ENCODE measurements at places on chromosomes 4 and X. TPM values are rescaled to one million over a fixed set of nuclear protein-coding genes. Genes with fewer than 3 reads are reported as not detected.

- no peak for DNase-seq
- H3K36me3 ChIP-seq = no peaks in the 10 kb centered on the region
- peaks cover 10% of the 10 kb centered on the region for H3K4me1 ChIP-seq
These were observed 38.5 kb upstream of the HERC5 start for GRCh38 chr4:88418411-88418810.

- no peaks in the 10 kb centered on the region for H3K27me3 ChIP-seq
- DNase-seq = no peak
- H3K36me3 ChIP-seq = peaks cover 15% of the 10 kb centered on the region
- no peak overlapping the region for H3K4me3 ChIP-seq
- H3K27ac ChIP-seq = peak overlapping the region; percentile 55
- peaks cover 21% of the 10 kb centered on the region for H3K4me1 ChIP-seq
These were observed 23.0 kb downstream of the MAP7D3 start for GRCh38 chrX:136227948-136228838.

- no peak overlapping the region for H3K27ac ChIP-seq
- H3K36me3 ChIP-seq = peaks cover 5% of the 10 kb centered on the region
- 0 out of 2 replicates have a peak, but pooled peaks cover 5% of the 10 kb centered on the region for H3K4me1 ChIP-seq
- no peak overlapping the region for H3K4me3 ChIP-seq
These were observed 4.7 kb upstream of the RENBP start for GRCh38 chrX:153948847-153949805.

The ARAP2 gene
- total RNA-seq = not detected

- no peak overlapping the region for H3K4me3 ChIP-seq
- no peaks in the 10 kb centered on the region for H3K4me1 ChIP-seq
- H3K27me3 ChIP-seq = no peaks in the 10 kb centered on the region
- no peak for DNase-seq
These were observed 756.1 kb downstream of the SH3BGRL start for GRCh38 chrX:81957900-81958545.

DNA sequence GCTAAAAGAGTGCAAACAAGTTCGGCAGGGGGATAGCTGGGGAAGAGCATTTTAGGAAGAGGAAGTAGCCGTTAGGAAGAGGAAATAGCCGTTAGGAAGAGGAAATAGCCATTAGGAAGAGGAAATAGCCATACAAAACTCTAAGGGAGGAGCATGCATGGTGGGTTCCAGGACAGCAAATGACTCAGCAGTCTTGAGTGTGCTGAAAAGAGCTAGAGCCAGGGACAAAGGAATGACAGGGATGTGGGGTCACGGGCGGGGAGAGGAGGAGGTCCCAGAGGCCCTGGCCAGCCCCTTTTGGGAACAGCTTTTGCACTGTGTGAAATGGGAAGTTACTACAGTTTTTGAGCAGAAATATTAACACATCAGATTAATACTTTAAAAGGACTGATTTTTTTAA, 882.6 kb downstream of the TRIML1 start:
- no peaks in the 10 kb centered on the region for H3K36me3 ChIP-seq
- H3K4me3 ChIP-seq = peak overlapping the region; percentile 65
- no peaks in the 10 kb centered on the region for H3K27me3 ChIP-seq
- H3K27ac ChIP-seq = peak overlapping the region; percentile 88
- DNase-seq = peak; percentile 64

DNA sequence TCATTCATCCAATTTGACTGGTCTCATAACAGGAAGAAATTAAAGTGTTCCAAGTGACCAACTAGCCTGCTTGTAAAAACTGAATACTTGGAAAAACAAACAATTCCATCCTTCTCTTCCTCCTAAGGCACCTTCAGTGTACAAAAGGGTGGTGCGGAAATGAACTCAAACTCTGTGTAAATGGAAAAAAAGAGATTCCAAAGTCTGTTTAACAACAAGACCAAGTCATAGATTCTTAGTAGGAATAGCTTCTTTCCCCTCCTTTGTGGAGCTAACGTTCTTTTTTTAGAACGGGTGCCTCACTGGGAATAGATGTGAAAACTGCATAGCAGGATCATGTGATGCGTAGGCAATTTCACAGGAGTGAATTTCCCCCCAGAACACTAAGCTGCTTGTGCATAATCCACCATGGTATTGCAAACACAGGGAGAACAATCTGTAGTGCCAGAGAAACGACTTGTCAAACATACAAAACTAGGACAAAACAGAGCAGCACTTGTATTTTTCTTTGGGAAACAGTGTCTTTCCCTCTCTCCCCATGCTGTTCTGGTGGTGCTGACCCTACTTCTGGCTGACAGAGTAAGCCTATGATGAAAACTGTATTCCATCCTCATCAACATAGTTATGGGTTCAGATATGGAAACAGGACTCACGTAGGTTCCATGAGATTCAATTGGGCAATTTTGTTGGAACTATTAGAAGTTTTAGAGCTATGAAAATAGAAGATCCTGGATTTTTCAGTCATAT, 13.2 kb upstream of the SOD3 start:
- no peaks in the 10 kb centered on the region for H3K36me3 ChIP-seq
- H3K27me3 ChIP-seq = no peaks in the 10 kb centered on the region
- H3K4me3 ChIP-seq = peak overlapping the region; percentile 3
- DNase-seq = peak; percentile 22
- peaks cover 63% of the 10 kb centered on the region for H3K4me1 ChIP-seq

DNA sequence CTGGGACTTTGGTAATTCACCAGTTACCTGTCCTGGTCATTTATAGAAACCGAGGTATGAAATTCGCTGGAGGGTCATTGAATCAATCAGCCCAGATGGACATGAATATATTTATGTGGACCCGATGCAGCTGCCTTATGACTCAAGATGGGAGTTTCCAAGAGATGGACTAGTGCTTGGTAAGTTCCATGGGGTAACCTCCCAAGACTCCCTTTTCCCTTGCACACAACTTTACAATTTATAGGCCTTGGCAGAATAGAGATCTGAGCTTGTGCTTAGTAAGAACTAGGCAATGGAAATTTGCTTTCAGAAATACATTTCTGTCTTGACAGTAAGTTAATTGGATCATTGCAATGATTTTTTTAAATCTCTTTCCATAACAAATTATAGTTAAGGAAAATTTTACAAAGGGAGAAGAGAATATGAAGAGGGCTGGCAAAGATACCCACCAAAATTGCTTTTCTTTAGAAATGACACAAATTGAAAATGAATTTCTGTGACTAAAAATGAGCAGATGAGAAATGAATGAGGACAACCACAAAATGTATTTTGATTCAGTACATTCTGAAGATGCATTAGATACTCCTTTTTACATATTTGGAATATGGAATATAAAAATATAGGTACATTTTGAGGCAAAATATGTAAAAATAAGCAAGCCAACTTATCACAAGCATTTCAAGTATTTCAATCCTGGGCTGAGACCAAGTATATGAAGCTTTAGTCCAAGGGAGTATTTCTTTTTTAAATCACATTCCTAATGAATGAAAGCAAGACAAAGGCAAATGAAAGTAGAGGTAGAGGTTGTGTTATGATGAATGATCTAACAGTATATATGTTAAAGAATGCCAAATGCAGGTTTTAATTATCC, 45.9 kb downstream of the PDGFRA start:
- no peaks in the 10 kb centered on the region for H3K27me3 ChIP-seq
- DNase-seq = no peak
- H3K27ac ChIP-seq = peak overlapping the region; percentile 1
- peaks cover 68% of the 10 kb centered on the region for H3K36me3 ChIP-seq

DNA sequence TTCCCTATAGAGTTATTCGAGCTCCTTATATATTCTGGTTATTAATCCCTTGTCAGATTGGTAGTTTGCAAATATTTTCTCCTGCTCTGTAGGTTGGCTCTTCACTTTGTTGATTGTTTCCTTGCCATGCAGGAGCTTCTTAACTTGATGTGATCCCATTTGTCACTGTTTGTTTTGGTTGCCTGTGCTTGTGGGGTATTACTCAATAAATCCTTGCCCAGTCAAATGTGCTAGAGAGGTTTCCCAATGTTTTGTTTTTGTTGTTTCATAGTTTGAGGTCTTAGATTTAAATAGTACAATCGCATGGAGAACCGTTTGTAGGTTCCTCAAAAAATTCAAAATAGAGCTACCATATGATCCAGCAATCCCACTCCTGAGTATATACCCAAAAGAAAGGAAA, 2.3 kb upstream of the SYTL5 start:
- no peaks in the 10 kb centered on the region for H3K27me3 ChIP-seq
- no peak overlapping the region for H3K27ac ChIP-seq
- no peak for DNase-seq
- H3K4me3 ChIP-seq = no peak overlapping the region
- H3K4me1 ChIP-seq = no peaks in the 10 kb centered on the region

DNA sequence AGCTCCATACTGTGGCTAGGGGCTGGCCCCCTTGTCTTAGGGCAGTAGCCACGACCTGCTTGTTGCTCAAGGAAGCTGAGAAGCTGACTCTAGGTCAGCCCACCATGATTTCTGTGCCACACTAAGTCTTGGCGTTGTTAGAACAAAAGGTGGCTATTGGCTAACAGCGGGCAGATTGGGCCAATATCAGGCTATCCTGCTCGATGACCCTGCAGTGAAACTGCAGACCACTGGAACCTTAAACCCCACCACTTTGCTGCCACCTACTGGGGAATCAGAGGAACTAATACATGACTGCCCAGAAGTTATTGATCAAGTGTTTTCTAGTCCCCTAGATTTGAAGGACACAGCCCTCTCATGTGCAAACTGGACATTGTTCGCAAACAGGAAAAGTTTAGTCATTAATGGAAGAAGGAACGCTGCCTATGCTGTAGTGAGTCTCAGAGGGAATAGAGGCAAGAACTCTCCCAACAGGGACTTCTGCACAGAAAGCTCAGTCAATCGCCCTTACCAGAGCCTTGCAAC, 17.0 kb upstream of the PAPSS1 start:
- no peak overlapping the region for H3K27ac ChIP-seq
- H3K4me1 ChIP-seq = peaks cover 17% of the 10 kb centered on the region
- DNase-seq = peak; percentile 42
- H3K36me3 ChIP-seq = no peaks in the 10 kb centered on the region
- H3K27me3 ChIP-seq = peaks cover 2% of the 10 kb centered on the region

The MAGEA12 gene
- 0.15 TPM for total RNA-seq

GRCh38 chrX:44884944-44885343, 12.0 kb downstream of the KDM6A start:
- H3K4me1 ChIP-seq = no peaks in the 10 kb centered on the region
- no peak overlapping the region for H3K4me3 ChIP-seq
- peaks cover 4% of the 10 kb centered on the region for H3K36me3 ChIP-seq
- no peak overlapping the region for H3K27ac ChIP-seq

DNA sequence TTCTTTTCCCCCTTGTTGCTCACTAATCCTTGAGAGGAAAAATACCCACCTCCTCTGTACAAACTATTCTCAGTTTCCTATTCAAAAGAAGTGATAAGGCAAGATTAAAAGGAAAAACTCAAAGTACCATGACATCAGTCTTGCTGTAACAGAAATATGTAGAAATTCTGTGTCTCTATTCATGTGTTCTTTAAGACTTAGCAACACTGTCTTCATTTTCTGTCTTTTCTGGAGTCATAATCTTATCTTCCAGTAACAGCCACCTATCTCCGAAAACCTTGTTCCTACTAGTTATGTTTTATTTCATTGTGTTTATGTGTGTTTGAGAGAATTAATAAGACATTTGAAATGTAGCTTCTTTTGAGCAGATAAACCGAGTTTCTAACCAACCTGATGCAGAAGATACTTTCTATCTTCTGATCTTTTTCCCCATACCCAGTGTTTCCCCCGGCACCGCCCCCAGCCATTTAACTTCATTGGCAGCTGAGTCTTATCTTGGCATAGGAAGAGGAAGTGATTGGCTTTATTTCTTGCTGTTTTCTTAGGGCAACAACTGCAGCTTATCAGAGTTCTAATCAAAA, 8.0 kb downstream of the FAM241A start:
- no peaks in the 10 kb centered on the region for H3K27me3 ChIP-seq
- no peaks in the 10 kb centered on the region for H3K4me1 ChIP-seq
- H3K27ac ChIP-seq = no peak overlapping the region
- DNase-seq = no peak
- no peak overlapping the region for H3K4me3 ChIP-seq

- DNase-seq = no peak
- peak overlapping the region; percentile 82 for H3K27ac ChIP-seq
- H3K4me3 ChIP-seq = peak overlapping the region; percentile 79
- peaks cover 21% of the 10 kb centered on the region for H3K4me1 ChIP-seq
- no peaks in the 10 kb centered on the region for H3K27me3 ChIP-seq
These were observed 203.3 kb downstream of the OR13H1 start for GRCh38 chrX:131747173-131747572.

DNA sequence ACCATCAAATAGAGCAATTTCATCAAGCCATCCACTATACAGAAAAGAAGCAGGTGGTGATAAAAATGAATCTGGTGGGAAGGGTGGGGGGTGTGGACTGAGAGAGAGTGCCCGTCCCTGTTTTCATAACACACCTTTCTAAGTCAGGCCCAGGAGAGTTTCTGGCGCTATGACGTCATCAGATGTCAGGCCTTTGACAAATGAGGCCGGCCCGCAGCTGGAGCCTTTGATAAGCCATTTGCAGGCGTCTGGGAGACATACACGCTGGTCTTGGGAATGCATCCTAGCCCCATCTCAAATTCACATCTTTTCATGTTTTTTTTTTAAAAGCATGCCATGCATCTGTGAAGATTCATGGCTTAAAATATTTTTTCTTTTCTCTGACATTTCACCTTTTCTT, 404.5 kb downstream of the BCOR start:
- no peak overlapping the region for H3K27ac ChIP-seq
- peaks cover 13% of the 10 kb centered on the region for H3K27me3 ChIP-seq
- H3K36me3 ChIP-seq = no peaks in the 10 kb centered on the region
- no peak for DNase-seq
- H3K4me3 ChIP-seq = no peak overlapping the region

DNA sequence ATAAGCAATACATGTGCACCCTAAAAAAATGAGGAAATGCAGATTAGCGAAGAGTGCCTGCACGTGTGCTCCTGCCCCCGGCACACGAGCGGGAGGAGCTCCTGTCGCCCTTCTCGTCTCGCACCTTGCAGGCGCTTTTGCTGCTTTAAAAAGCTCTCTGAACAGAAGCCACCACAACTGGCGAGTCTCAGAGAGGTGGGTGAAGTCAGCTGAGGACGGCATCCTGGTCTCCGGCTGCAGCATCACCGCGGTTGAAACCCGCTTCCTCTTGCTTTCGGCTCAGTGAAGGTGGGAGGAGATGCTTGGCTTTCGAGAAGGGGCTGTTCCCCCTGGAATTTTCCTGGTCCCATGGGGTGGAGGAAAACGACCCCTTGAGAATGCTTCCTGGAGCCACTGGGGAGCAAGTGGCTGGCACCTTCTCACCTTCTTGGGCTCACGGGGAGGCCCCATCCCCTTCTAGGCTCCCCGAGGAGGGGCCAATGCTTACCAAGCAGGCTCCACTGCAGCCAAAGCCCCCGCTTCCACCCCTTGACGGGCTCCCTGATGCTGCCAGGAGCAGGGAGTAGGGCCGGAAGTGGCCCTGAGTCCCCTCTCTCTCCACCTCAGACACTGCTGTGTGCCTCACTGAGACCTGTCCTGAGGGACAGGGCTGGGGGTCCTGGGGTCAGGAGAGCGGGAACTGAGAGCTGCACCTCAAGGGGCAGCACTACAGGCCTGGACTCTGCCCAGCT, 29.2 kb upstream of the MXD4 start:
- peaks cover 14% of the 10 kb centered on the region for H3K4me1 ChIP-seq
- peaks cover 11% of the 10 kb centered on the region for H3K27me3 ChIP-seq
- H3K4me3 ChIP-seq = no peak overlapping the region
- H3K27ac ChIP-seq = no peak overlapping the region

Data from HFFc6 (cell line).